ENCODE measurements at places on chromosomes 11 and 22.

DNA sequence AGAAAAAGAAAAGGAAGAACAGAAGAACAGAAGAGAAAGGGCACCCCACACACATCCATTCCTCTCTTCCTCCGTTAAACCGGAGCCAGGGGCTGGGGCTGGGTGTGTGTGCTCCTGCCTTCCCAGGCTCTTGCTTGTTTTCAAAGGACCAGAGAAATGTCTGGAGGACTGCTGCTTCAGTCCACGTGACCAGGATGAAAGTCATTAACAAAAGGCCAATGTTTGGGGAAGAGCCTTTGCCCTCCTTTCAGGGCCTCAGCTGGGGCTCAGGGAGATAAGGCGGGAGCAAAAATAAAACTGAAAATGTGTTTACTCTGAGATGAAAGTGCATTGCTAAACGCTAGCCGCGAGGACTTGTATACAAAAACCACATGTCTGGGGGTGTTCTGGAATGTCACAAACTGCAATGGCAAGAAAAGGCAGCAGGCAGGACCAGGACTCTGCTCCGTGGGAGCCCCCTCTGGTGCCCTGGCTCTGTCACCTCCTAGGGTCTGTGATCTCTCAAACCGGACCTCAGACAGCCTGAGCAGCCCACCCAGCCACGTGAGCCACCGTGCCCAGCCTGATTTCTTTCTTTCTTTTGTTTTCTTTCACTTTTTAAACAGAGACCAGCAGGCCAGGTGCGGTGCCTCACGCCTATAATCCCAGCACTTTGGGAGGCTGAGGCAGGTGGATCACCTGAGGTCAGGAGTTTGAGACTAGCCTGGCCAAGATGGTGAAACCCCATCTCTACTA lies 31.6 kb upstream of the MYH9 start:
- DNase-seq: no peak

GRCh38 chr11:112874980-112875379 lies 86.2 kb upstream of the NCAM1 start:
- no peak for DNase-seq

DNA sequence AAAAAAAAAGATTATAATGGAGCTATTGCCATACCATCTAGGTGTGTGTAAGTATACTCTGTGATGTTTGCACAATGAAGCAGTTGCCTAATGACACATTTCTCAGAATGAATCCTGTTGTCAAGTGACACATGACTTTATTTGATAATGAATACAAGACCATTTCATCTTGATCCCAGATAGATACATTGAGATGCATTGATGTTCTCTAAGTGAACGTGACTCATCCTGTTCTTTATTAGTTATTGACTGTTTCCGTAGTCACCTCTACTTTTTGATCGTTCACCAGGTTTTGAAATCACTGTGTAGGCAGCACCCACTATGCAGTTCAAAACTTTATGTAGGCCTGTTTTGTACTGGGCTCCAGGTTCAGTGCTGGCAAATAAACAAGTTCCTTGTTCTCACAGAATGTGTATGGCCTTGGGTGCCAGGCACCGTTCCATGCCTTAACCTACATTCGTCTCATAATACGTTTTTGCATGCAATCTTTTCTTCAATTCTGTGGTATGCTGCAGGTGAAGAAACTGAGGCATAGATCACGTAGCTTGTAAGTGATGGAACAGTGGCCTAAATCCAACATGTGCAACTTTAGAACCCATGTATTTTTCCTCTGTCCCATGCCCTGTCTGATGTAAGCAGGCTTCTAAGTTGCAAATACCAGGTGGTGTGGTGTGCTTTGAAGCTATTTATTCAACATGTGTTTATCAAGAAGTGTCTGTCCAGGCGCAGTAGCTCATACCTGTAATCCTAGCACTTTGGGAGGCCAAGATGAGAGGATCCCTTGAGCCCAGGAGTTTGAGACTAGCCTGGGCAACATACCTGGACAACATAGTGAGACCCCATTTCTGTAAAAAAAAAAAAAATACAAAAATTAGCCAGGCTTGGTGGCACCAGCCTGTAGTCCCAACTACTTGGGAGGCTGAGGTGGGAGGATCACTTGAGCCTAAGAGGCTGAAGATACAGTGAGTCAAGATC lies 10.4 kb downstream of the SREBF2 start:
- DNase-seq: no peak

- no peak for DNase-seq
Observed at GRCh38 chr11:119478711-119479285, 55.8 kb upstream of the THY1 start.

DNA sequence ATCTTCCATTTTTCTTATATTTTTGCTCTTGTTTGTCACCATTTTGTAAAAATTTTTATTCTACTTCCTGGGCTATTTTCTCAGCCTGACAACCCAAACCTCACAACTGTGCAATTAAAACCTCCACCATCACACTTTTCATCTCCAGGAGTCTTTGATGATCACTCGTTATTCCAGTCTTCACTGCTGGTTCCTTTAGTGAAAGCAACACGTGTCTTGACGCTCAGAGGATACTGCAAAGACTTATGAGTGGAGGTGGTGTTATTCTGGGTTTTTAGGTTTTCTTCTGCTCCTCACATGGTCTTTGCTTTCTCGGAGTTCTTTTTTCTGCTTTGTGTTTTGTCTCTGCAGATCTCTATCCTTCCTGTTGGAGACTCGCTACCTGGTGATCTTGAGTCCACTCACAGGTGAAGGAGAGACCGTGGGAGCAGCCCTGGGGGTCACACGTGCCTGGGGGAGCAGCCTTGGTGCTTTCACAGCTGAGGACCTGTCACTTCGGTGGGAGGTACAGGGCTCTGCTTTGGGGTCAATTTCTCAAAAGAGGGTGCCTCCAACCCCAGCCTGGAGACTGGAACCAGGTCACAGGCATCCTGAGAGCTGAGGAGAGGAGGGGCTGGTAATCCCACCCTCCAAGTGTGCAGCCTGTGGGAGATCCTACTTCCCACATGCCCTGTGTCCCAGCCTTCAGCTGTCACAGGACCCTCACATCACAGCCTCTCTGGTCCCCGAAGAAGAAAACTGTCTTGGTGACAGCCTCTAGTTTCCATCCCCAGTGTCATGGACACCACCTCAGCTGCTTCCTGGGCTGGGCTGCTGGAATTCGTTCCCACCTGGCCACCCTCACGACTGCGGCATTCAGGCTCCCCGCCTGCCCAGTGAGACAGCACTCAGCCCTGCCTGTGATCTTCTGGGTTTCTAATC lies 11.0 kb downstream of the SULT4A1 start:
- no peak for DNase-seq

DNA sequence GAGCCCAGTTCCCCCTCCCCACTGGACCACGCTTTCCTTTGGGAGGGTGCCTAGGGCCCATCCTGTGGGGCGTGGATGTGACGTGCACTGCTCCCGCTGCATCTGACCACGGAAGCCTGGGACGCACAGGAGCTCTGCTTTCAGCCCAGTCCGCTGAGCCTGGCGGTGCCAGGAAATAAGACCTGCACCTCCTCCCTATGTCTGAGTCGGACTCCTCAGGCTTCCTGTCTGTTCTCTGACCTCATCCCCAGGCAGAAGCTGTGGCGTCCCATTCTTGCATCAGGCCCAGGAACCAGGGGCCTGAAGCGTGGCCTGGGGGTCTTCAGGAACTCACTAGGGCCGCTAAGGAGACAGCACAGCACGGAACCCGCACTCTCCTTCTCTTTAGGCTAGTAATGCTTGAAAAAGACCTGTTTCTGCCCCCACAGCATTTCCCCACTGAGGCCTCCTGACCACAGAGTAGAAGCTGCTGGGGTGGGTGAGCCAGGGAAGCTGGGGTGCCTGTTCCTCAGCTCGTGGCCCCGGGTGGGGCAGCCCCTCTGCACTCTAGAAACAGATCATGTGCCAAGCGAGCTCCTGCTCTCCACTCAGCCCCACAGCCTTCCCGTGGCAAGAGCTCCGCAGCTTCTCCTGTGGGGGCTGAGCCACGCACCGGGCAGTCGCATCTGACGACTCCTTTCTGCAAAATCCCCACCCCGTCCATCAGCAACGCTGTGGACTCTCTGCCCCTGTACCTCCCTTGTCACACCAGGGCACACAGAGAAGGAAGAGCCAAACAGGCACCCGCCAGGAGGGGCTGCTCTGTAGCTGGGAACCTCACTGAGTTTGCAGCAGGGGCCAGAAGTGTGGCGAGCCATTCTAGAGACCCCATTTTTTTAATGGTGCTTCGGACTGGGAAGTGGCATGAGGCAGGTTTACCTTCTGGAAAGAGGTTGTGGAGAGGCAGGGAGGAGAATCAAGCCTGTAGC lies 22.6 kb downstream of the MOV10L1 start:
- DNase-seq: no peak

- no peak for DNase-seq
Observed at GRCh38 chr11:76256448-76256847, 50.1 kb upstream of the WNT11 start.

DNA sequence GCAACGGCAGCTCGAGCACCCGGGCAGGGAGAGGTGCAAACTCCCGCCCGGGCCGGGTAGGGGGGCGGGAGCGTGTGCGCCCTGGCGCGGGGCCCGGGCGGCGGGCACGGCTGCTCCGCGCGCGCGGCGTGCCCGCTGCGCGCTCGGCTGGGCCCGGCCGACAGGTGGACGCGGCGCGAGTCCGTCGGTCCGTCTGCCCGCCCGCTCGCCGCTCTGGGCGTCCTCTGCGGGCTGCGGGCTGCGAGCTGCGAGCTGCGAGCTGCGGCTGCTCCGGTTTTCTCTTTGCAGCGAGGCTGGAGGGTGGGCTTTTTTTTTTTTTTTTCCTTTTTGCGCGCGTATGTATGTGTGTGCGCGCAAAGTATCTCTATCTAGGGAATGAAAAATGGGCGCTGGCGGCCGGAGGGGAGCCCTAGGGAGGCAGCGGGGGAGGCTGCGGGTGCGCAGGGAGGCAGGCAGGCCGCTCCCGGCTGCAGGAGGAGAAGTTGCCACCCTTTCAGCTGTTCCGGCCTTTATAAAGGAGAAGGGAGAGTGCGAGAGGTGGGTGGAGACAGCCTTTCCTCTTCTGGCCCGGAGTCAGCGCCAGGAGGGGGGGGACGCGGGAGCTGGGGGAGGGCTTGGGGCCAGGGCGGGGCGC lies at the start of gene PDGFB:
Gene PDGFB (minus strand): TSS at position 487 of the 634 bp plus-strand sequence. CDS start 1,019 bp downstream, outside the sequence.
- DNase-seq: no peak

- DNase-seq: no peak
Observed at GRCh38 chr11:111426617-111427016, 47.5 kb upstream of the POU2AF1 start.

GRCh38 chr11:123425367-123425766 lies 4.7 kb upstream of the GRAMD1B start:
- no peak for DNase-seq

GRCh38 chr22:49402169-49402568 lies 425.5 kb downstream of the BRD1 start:
- DNase-seq: no peak

GRCh38 chr11:111098091-111098490 lies 147.4 kb upstream of the POU2AF2 start:
- DNase-seq: no peak

- DNase-seq: no peak
Observed at GRCh38 chr11:124541204-124541603, 2.2 kb downstream of the OR8B12 start.

DNA sequence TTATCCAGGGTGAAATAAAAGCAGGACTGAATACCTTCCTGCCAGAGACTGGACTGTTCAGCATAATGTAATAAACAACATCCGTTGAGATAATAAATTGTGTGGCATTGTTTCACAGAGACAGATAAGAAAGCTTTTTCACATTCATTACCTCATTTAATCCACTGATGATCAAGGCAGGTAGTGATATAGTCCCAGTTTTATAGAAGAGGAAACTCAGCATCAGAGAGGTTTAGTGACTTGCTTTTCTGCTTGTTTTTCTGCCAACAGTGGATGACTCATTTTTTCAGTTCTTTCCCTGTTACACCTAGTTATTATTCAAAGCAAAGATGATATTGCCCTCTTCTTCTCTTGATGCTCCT lies 4.0 kb downstream of the MYO18B start:
- DNase-seq: no peak

DNA sequence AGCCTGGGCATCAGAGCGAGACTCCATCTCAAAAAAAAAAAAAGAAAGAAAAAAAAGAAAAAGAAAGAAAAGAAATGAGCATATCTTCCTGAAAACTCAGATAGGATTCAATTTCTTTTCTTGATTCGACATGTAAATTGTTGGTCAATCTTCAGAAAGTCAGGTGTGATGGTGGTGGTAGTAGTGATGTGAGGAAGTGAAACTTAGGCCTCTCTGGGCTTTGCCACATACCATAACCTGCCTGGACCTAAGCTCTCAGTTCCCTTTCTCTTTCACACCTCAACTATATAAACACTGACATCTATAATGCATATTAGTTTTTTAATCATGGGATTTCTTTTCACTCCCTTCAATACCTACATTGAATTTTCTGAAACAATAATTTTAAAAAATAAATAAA lies 98.0 kb upstream of the TBCEL start:
- no peak for DNase-seq

DNA sequence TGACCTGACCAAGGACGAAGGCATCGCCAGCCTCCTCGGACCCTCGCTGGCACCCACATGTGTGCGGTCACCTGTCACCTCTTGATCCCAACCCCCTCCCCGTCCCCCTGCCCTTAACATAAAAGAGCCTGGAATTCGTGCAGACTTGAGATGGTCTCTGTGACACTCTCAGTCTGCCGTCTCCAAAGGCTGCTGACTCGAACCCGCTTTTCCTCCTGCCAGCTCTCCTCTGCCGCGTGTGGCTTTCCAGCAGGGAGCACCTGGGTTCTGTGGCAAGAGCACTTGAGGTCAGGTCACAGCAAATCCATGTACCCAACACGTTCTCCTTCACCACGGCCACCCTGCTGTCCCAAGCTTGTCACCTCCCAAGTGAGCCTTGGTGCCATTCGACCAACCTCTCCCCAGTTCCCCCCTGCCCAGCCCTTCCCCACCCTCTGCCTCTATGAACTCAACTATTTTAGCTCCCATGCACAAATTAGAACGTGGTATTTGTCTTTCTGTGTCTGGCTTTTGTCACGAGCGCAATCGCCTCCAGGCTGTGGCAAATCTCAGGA lies 207.6 kb downstream of the BRD1 start:
- DNase-seq: no peak
